ENCODE measurements at places on chromosomes 5 and 9.

- DNase-seq: no peak
Measured at GRCh38 chr9:116643691-116644090, 43.4 kb upstream of the TRIM32 start.

GRCh38 chr5:157502143-157502647 lies 42.2 kb downstream of the NIPAL4 start:
- DNase-seq: peak; percentile 80

DNA sequence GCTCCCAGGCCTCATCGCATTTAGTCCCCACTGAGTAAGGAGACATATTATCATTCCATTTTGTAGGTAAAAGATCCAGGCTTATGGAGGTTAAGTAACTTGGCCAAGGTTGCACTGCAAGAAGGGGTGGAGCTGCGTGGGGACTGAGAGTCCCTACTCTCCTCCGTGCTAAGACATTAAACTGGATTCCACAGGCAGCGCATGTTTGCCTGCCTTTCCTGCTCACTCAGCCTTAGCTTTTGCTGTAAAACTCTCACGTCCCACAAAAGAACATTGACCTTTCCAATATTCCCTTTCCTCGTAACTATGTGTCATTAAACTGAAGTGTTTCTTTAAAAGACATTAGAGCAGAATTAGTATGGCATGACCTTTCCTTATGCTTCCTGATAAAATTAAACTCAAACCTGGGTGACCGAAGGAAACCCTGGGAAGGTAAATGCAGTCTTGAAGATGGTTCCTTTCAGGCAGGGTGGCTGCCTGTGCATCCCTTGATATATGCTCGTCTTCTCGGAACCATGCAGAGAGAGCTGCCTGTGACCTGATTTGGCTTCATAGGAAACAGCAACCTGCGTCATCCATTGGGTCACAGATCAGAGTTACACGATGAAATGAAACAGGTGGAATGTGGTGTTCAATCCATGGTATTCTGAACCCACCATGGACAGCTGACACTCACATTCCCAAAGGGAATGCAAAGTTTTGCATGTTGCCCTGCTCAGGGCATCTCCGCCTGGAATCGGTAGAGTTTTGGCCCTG lies 85.9 kb downstream of the TMEM252 start:
- no peak for DNase-seq

DNA sequence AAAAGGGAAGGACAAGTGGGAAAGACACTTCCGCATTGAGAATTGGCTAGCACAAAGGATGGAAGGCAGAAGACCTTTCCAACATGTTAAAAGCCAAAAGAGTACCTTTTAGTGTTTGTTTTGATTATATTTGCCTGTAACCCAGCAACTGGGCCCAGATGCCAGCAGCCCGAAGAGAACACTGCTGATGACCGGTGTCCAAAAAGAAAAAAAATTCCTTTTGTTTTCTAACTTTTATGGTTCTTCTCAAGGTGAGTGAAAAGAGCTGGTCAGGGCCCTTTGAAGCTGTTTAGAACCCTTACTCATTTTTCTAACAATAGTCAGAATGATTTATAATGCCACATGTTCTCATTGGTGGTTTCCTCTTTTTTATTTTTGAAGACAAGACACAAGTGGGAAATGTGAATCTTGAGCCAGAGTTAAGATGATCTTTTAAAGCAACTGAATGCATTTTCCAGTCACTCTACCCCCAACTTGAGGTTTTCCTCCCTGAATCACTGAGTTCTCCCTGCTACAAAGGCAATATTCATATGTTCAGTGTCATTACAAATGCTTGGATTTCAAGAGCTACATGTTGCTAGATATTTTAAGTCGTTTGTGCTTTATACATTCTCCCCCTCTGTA lies 32.3 kb upstream of the ZNF462 start:
- DNase-seq: no peak

DNA sequence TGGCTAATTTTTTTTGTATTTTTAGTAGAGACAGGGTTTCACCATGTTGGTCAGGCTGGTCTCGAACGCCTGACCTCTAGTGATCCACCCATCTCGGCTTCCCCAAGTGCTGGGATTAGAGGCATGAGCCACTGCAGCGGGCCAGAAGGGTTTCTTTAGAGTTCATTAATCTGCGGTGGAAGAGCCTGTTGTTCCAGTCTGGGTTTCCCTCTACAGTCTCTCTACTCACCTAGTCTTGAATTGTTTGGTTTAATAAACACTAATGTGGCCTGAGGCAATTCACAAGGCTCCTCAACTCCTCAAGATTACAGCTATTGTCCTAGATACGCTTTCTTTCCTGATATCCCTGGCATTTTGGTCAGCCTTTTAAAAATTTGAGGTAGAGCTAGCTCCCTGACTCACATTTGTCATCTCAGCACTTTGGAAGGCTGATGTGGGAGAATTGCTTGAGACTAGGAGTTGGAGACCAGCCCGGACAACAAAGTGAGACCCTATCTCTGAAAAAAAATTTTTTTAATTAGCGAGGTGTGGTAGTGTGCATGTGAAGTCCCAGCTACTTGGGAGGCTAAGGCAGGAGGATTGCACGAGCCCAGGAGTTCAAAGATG lies 4.6 kb upstream of the SAR1B start:
- DNase-seq: no peak

DNA sequence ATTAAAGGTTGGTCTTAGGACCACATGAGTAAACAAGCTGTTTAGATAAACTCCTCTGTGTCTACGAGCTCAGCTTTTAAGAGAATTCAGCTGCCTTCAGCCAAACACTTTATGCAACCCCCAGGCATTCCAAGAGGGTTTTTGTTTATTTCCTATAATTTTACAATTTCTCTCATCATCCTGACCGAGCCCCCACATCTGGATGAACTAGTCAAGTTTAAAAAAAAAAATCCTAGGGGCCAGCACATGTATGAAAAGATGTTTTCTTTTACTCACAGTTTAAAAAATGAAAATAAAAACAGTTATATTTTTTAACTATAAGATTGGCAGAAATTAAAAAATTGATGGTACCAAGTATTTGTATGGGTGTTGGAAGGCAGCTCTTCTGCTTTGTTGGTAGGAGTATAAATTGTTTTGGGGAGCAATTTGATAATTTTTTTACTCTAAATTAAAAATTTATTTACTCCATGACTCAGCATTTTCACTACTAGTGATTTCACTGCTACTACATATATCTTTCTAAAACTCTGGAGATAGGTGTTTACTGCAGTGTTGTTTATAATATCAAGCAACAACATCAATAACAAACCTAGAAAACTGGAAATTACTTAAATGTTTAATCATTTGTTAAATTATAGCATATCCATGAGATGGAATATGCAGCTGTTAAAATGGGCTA lies 18.1 kb downstream of the YTHDC2 start:
- no peak for DNase-seq

- no peak for DNase-seq
Measured at GRCh38 chr9:35981699-35982098, 23.7 kb upstream of the OR2S2 start.

- no peak for DNase-seq
Measured at GRCh38 chr5:118561971-118562370, 426.4 kb downstream of the DTWD2 start.

GRCh38 chr9:116149844-116150243 lies 3.7 kb upstream of the PAPPA start:
- DNase-seq: peak; percentile 12

DNA sequence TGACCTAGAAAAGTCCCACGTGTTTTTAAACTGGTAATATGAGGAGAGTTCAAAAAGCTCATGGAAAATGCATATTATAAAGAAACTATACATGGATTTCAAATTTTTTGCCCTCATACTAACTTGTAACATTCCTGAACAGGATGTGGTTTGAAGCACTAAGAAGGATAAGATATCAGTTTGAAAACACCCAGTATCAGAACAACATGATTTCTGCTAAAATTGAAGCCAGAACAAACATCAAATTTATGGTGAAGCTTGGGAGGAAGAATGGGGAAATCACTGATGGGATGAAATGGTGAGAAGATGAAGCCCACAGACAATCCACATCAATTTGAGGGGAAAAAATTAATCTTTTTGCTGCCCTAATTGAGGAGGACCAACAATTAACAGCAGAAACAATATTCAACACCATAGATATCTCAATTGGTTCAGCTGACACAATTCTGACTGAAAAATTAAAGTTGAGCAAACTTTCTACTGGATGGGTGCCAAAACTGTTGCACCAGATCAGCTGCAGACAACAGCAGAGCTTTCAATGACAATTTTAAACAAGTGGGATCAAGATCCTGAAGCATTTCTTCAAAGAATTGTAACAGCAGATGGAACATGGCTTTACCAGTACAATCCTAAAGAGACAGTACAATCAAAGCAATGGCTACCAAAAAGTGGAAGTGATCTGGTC lies 113.2 kb upstream of the SNX2 start:
- DNase-seq: no peak

DNA sequence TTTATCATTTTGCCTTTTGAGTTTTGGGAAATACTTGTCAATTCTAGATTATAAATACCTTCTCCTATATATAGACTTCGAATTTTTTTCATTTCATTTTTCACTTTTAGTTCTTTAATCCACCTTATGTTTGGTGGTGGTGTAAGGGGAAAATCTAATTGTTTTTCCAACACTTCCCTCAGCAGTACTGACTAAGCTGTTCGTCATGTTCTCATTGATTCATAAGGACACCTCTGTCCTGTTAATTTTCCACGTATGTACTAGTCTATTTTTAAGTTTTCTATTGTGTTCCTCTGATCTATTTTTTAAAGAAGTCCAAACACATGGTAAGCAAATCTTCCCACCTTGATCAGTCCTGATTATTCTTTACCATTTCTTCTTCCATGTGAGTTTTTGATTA lies 254.2 kb downstream of the SYK start:
- DNase-seq: no peak

- no peak for DNase-seq
Measured at GRCh38 chr5:138441221-138441620, 2.4 kb downstream of the REEP2 start.

DNA sequence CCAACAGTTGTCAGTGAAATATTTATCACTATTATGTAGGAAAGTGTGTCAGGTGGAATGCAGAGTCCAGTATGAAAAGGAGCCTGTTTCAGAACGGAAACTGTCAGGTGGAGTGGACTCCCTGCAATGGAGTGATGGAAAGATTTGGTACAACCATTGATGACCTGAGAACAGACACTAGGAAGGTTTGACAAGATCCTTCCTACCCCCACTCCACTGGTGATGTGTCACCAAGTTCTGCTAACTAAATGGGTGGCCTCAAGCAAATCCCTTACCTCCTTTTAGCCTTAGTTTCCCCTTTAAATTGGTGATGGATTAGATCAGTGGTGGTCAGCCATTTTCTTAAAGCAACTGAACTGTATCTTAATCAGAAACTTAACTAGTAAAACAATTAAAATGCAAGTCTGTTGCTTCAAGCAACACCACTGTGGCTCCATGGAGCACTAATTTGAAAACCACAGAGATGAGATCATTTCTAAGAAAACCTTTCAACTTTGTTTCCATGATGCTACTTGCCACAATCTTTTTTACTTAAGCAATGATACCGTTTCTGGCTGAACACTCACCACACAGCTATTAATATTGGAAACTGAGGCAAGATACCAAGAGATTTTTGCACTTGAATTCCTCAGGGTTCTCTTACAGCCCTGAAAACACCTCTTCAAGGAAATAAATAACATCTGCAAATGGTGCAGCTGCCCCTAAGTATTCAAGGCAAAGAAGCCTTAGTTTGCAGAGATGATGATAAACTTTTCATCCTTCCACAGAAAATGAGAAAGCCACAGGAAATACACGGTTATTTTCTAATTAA lies 140.6 kb downstream of the ERCC6L2 start:
- DNase-seq: no peak

DNA sequence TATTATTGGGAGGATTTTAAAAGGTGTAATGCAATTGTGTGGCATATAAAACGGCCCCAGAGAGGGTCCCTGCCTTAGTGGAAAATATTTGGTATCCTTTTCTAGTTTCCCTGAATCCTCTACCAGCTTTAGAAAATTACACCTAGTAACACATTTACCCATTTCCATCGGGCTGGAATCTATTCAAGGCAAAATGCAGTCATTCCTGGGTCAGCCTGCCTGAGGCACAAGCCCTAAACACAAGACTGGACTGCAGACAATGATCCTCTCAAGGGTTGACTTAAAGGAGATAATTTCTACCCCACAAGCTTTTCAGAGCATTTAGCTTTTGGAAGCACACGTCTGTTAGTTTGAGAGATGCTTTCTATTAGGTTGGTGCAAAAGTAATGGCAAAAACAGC lies 124.4 kb upstream of the ADAMTSL1 start:
- DNase-seq: no peak

DNA sequence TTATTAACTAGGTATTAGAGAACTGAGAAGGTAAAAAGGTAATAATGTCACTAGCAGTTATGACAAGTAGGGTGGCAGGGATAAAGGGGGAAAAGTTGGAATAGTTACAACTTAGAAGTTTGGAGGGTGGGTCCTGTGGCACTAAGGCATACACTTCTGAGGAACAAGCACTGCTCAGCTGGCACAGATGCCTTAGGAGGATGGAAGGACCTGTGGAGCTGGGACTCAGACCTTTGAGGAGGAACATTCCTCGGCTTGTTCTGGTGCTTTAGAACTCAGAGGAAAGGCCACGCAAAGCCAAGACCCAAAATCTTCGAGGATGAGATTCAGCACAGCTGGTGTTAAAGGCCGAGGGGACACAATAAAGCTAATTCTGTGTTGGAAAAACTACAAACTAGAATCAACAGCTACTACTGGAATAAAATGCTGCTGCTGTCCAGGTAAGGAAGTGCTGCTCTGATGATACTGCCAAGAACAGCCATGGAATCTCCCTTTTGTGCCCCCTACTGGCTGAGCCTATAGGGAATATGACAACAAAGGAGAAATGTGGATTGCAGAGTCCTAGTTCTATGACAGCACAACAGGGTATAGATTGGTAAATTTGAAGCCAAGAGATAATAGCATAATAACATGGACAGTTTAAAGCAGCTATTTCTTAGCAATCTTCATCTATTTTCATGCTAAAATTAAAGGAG lies 126.7 kb downstream of the SLC25A46 start:
- DNase-seq: no peak

DNA sequence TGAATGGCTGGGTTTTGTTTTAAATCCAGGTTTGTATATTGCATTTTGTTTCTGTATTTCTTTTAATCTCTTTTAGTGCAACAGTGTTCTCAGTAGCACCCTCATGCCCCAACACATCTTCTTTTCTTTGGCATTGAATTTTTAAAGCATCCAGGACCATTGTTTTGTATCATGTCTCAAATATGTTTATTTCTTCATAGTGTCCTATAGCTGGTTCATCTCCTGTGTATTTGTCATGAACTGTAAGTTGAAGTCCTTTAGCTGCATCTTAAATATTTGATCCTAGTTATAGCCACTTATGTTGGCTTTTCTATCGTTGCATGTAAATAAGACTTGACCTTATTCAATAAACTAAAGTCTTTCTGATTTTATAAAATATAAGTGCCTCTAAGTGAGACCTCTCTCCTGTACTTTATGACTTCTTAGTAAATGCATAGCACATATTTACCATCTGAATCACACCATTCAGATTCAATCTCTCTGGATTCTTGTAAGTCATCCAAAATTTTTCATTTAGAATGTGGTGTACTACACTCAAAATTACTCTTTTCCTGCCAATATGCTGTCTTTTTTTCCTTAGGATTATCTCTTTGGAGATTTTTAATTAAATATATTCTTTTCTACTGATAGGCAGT lies 21.0 kb upstream of the ERCC6L2 start:
- DNase-seq: no peak

All from germinal center (tissue), 1 donor.